Calu3 (cell line): ENCODE measurements at places on chromosomes 16 and 17. TPM values are rescaled to one million over a fixed set of nuclear protein-coding genes. Genes with fewer than 3 reads are reported as not detected.

DNA sequence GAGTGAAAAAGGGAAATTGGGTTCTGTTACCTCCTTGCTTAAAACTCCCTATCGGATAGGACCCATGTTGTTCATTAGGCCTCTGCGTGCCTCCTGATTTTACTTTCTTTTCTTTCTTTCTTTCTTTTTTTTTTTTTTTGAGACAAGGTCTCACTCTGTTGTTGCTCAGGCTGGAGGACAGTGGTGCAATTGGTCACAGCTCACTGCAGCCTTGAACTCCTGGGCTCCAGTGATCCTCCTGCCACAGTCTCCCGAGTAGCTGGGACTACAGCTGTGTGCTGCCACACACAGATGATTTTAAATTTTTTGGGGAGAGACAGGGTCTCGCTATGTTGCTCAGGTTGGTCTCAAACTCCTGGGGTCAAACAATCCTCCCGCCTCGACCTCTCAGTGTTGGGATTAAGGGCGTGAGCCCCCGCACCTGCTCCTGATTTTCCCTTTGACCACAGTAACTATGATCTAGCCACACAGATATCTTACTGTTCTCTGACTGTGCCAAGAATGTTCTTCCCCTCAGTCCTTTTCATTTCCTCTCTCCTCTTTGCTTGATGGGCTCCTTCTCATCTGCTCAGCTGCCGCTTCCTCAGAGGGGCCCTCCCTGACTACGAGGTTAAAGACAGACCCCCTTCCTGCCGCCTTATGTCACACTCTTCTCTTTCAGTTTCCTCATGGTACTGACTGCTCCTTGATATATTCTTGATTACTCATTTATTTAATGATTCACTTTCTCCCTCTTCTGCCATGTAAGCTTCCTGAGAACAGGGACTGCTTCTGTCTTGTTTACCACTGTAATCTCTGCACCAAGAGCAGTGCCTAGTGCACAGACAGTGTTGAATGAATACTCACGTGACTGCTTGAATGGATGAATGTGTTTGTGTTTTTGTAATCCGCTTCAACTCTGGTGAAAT, 44.3 kb downstream of the LCMT1 start:
- H3K27me3 ChIP-seq = no peaks in the 10 kb centered on the region
- H3K4me1 ChIP-seq = peaks cover 19% of the 10 kb centered on the region
- no peak overlapping the region for H3K4me3 ChIP-seq
- DNase-seq = no peak
- H3K27ac ChIP-seq = no peak overlapping the region

DNA sequence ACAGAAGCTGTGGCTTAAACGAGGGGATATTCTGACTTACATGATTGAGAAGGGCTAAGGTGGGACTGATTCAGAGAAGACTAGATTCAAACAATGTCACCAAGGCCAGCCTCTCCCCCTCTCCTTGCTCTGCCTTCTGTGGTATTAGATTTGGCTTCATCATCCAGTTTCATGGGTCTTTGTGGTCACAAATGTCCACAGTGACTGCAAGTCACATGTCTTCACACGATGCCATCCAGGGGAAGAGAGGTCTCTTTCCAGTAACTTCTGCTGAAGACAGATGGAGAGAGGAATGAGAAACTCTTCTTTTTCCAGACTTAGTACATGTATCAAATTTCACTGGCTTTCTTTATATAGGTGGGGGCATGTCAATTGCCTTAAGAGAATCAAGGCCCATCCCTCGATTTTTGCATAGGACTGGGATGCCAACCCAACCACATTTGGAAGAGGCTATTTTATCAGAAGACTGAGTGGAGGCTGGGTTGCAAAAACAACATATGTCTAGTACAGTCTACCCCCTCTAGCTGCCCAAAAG, 57.3 kb upstream of the HNF1B start:
- no peak overlapping the region for H3K27ac ChIP-seq
- no peaks in the 10 kb centered on the region for H3K27me3 ChIP-seq
- peaks cover 15% of the 10 kb centered on the region for H3K4me1 ChIP-seq
- H3K4me3 ChIP-seq = no peak overlapping the region

DNA sequence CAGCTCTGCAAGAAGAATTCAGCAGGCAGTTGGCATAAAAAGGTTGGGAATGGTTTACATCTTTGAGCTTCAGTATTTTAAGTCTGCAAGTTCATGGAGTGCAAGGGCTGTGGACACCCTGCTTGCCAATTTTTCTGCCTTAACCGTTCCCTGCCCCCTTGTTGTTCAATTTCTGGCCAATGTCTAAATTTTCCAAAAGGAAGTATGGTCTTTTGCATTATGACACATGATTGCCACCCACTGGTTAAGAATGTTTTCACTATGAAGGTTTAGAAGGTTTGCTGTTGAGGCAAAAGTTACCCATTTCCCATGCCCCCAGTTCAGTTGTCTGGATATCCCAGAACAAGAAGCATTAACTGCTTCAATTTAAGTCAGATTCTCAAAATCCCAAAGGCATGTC, 441.9 kb downstream of the CDH13 start:
- no peak overlapping the region for H3K4me3 ChIP-seq
- no peaks in the 10 kb centered on the region for H3K4me1 ChIP-seq
- no peak overlapping the region for H3K27ac ChIP-seq
- no peaks in the 10 kb centered on the region for H3K27me3 ChIP-seq
- H3K36me3 ChIP-seq = no peaks in the 10 kb centered on the region
- DNase-seq = no peak

GRCh38 chr17:50045154-50045553, 10.8 kb upstream of the ITGA3 start:
- peaks cover 35% of the 10 kb centered on the region for H3K36me3 ChIP-seq
- no peak for DNase-seq
- H3K27me3 ChIP-seq = no peaks in the 10 kb centered on the region
- peaks cover 75% of the 10 kb centered on the region for H3K4me1 ChIP-seq
- no peak overlapping the region for H3K27ac ChIP-seq
- H3K4me3 ChIP-seq = no peak overlapping the region

- no peaks in the 10 kb centered on the region for H3K27me3 ChIP-seq
- no peak for DNase-seq
- peaks cover 32% of the 10 kb centered on the region for H3K36me3 ChIP-seq
- H3K27ac ChIP-seq = no peak overlapping the region
These were observed 13.4 kb downstream of the PGS1 start for GRCh38 chr17:78391843-78392242.

DNA sequence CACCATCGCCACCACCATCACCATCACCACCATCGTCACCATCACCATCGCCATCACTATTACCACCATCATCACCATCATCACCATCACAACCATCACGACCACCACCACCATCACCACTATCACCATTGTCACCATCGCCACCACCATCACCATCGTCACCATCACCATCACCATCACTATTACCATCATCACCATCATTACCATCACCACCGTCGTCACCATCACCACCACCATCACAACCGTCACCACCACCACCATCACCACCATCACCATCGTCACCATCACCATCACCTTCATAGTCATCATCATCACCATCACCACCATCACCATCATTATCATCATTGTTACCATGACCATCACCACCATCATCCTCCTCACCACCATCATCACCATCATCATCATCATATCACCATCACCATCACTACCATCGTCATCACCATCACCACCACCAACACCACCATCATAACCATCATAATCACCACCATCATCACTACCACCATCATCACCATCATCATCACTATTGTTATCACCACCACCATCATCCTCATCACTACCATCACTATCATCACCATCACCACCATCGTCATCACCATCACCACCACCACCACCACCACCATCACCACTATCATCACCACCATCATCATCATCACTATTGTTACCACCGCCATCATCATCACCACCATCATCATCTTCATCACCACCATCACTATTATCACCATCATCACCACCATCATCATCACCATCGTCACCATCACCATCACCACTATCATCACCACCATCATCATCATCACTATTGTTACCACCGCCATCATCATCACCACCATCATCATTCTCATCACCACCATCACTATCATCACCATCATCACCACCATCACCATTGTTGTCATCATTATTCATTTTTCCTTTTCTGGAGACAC, 51.5 kb upstream of the ZNF469 start:
- no peak overlapping the region for H3K27ac ChIP-seq
- no peak overlapping the region for H3K4me3 ChIP-seq
- H3K27me3 ChIP-seq = no peaks in the 10 kb centered on the region
- peaks cover 10% of the 10 kb centered on the region for H3K36me3 ChIP-seq

DNA sequence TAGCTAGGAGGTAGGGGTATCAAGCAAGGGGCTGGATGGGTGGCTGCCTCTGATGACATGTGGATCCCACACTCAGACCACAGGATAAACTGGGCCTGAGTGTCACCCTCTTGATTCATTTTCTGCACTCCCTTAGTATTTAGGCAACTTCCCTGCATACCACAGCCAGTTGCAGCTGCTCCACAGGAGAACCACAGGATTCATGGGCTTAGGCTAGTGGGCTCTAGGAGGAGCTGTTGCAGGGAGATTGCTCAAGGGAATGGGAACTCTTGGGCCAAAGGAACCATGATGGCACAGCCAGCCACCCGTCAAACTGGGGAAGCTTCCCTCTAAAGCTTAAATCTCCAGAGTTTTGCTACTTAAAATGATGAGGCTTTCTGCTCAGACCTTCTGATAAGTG, 269.7 kb upstream of the ASIC2 start:
- no peaks in the 10 kb centered on the region for H3K36me3 ChIP-seq
- H3K27ac ChIP-seq = no peak overlapping the region
- H3K4me1 ChIP-seq = peaks cover 8% of the 10 kb centered on the region

The EME1 gene
- total RNA-seq = 32.6 and 33.5 TPM in 2 replicates

The CRHR1 gene
- total RNA-seq = not detected in 2 replicates
